ENCODE measurements at places on chromosomes 2 and 18. TPM values are rescaled to one million over a fixed set of nuclear protein-coding genes. Genes with fewer than 3 reads are reported as not detected.

MARCHF4 gene
- not detected for total RNA-seq

IL1A gene
- total RNA-seq, result 5.9 TPM

DNA sequence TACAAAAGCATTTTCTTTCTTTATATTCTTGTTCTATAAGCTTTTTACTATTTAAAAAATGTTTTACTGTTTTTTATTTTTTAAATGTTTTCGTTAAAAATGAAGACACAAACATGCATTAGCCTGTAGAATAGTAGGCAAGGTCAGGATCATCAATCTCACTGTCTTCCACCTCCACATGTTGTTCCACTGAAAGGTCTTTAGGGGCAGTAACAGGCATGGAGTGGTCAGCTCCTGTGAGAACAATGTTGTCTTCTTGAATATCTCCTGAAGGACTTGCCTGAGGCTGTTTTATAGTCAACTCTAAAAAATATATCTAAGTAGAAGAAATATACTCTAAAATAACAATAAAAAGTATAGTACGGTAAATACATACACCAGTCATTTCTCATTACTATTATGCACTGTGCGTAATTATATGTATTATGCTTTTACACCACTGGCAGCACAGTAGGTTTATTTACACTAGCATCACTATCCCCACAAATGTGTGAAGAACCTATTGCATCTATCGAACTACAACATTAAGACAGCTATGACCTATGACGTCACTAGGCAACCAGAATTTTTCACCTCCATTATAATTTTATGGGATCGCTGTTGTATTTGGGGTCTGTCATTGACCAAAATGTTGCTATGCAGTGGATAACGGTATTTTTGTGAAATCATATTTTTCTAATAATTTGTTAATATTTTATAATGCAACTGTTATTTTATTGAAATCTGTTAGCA, 764.3 kb downstream of the METTL4 start:
- DNase-seq, result no peak

GRCh38 chr18:37497853-37498518, 67.6 kb downstream of the CELF4 start:
- no peak for DNase-seq

DNA sequence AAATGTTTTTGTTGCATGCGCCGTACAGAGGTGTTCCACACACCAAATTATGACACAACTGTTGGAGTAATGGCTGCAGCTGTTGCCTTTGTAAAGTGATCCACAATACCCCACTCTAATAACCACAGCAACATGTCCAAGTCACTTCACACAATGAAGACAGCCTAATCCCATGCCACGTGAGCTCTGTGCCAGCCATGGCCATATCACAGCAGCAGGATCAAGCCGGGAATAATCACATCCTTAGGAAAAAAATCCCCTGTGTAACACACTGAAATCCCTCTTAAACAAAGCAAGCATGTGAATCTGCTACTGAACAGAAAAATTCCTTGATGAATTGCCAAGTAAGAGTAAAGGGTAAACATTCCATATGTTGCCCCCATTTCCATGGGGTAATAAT, 179.5 kb upstream of the PARD3B start:
- no peak for DNase-seq

LYPD6 gene
- total RNA-seq, result 12.2 TPM

ABHD1 gene
- total RNA-seq, result 0.78 TPM

- no peak for DNase-seq
These were observed 123.3 kb upstream of the CDC42EP3 start for GRCh38 chr2:37794717-37795116.

DNA sequence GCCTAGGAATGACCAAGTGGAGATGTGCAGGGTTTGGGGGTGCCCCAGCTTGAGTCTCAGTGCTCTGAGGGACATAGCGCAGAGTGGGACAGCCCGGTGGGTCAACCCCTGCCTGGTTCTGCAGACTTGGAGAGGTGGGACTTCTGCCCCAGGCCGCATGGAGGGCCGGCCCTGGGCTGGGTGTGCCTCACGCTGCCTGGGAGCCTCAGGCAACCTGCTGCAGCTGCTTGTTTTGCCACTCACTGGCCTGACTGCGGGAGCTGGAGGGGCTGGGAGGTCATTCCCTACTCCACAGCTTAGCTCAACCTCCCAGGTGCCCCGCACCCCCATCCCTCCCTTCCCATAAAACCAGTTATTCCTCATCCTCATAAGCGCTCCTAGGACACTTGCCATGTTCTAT, 33.1 kb downstream of the ODC1 start:
- DNase-seq, result no peak

PLGLB1 gene
- total RNA-seq, result 1.7 TPM

GRCh38 chr18:46518438-46518837, 138.6 kb downstream of the LOXHD1 start:
- DNase-seq, result no peak

NT5DC4 gene
- not detected for total RNA-seq

- no peak for DNase-seq
These were observed 115.5 kb upstream of the CHAC2 start for GRCh38 chr2:53652131-53652530.

- no peak for DNase-seq
These were observed 13.5 kb downstream of the HNMT start for GRCh38 chr2:137977790-137978189.

Data from ureter (tissue), 1 donor.